ENCODE measurements at places on chromosomes 11 and 22.

DNA sequence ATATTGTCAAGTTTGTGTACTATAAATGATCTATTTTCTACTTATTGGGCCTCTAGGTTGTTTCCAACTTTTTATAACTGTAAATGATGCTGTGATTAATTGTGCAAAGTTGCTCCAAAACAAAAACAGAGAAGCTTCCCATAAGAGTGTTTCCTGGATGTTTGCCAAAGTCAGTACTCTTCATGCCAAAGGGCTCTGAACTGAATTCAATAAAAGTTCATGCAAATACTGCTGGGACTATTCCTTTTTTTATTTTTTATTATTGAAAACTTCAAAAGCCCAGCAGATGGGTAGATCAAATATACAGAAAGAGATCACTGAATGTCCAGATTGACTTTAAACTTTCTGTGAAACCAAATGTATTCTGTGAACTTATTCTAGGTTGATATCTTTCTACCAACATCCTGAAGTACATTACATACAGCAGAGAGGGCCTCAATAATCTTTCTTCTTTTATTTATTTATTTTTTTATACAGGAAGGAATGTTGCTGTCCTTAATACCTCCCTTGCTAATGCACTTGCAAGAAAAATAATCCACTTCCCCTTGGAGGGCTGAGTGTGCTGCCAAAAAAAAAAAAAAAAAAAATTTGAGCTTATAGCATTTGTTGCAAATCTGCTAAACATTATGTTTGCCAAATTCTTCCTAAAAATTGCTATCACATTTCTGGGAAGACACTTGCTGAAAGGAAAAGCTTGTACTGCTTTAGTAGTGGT lies 53.0 kb downstream of the CTSC start:
- DNase-seq = no peak

DNA sequence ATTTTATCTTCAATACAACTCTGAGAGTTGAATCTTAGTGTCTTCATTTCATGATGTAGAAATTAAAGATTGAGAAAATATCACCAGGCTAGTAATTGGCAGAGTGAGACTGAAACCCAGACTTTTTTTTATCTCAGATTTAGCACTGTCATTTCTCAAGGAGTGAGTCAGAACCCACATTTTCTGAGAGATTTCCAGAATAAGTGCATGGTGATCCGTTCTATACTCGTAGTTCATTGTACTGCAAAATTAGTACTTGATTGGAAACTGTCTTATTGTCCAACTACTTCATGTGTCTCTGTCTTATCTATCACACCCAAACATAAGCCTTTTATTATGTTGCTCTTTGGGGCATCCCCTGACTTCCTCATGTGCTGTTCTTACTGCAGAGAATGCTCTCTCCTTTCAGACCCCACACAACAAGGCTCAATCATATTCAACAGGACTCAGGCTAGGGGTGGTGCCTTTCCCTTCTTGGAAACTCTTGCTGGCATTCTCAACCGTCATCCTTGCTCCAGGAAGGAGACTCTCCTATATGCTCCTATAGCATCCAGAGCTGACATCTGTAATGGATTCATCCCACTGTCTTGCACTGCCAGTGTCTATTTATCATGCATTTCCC lies 76.7 kb upstream of the BLID start:
- no peak for DNase-seq

GRCh38 chr11:28961726-28962125 lies 853.5 kb downstream of the METTL15 start:
- no peak for DNase-seq

GRCh38 chr11:120226242-120226641 lies 13.7 kb upstream of the POU2F3 start:
- DNase-seq = no peak

- no peak for DNase-seq
Measured at GRCh38 chr11:132026746-132027145, 656.3 kb downstream of the NTM start.

- no peak for DNase-seq
Measured at GRCh38 chr22:35301372-35301874, 1.7 kb downstream of the TOM1 start.

DNA sequence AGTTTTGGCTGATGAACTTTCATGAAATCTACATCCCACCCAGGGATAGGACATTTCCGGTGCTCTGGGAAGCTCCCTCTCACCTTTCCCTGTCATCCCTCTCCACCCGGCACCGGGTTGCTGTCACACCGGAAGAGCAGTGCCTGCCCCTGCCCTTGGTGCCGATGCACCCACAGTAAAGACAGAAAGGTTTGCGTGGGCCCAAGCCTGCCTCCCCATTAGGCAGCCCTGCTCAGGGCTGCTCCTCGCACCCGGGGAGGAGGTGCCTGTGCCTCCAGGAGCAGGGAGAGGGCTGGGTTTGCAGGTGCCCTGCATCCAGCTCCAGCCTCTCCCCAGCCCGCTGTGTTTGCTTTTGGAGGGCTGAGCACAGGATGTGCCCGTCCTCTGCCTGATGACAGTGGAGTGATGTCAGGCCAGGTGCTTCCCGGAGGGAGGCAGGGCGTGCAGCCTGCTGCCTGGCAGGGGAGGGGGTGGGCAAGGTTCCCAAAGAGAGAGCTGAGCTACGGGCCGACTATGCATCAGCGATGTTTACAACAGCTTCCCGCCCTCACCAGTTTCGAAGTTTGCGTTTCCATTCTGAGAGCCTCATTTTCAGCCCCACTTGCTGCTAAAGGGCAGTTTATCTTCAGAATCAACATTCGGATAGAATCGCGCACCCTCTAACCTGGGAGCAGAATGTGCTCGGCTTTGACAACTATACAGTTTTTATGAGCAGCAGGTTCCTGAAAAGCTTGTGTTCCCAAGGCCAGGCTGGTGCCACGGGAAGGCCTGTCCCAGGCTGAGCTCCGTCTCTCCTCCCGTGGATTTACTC lies 83.2 kb upstream of the CLDN5 start:
- no peak for DNase-seq

GRCh38 chr22:19424186-19424500 lies 7.4 kb downstream of the HIRA start:
- DNase-seq = no peak

DNA sequence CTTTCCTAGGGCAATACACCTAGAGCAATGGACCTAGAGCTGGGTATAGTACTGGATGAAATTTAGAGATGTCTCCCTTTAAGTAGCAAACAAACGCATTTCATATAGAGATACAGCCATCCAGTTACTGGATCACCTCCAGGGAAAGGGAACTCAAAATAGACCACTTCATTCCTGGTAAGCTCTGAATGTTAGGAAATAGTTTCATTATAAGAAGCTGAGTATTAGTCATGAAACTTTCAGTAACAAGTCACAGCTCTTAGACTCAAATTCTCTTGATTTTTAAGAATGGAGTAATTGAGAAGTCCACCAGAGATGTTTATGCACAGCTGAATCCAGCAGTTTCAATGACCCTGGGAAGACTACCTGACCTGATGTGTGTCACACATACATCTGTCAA lies 221.9 kb downstream of the FAM76B start:
- DNase-seq = no peak

GRCh38 chr11:130980071-130980862 lies 64.0 kb upstream of the SNX19 start:
- DNase-seq = no peak

- no peak for DNase-seq
Measured at GRCh38 chr11:63549411-63549810, 12.8 kb downstream of the PLAAT4 start.

GRCh38 chr11:116467823-116468222 lies 305.0 kb downstream of the BUD13 start:
- DNase-seq = no peak

- DNase-seq = no peak
Measured at GRCh38 chr11:63532117-63532516, 4.5 kb upstream of the PLAAT4 start.

- DNase-seq = no peak
Measured at GRCh38 chr22:31104869-31105268, 2.5 kb downstream of the SELENOM start.

GRCh38 chr11:46896719-46897406 lies 21.5 kb downstream of the LRP4 start:
- no peak for DNase-seq

DNA sequence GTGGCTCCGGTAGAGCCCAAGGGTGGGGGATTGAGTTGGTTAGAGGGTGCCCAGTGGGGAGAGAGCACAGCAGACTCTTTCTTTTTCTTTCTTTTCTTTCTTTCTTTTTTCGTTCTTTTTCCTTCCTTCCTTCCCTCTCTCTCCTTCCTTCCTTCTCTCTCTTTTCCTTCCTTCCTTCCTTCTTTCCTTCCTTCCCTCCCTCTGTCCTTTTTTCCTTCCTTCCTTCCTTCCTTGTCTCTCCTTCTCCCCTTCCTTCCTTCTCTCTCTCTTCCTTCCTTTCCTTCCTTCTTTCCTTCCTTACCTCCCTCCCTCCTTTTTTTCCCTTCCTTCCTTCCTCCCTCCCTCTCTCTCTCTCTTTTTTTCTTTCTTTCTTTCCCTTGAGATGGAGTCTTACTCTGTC lies 4.8 kb upstream of the ALX4 start:
- DNase-seq = no peak

DNA sequence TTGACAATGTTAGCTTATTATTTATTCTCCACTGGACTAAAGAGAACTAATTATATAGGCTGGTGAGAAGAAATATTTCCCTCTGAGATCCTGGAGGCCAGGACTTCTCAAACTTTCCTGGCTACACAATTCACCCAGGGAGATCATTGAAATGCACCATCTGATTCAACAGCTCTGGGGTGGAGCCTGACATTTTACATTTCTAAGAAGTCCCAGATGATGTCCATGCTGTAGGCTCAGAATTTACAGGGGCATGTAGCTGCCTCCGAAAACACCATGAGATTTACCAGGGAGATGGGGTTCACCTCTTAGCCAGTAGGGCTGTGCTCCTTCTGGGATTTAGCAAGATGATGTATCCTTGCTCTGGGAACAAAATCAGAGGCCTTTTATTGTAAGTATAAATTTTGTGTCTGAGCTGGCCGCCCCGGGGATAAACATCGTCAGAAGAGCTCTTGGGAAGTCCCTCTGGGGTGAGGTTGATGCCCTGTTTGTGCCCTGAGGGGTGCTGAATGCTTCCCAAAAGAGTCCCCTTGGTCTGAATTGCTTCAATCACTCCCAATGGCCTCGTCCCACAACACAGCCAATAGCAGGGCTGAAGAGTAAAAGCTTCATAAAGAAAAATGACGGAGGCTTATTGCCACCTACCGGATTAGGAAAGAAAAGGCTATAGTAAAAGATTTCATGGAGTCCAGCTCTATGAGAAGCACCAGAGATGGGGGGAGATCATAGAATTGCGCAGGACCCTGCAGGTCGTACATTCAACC lies 33.4 kb upstream of the API5 start:
- DNase-seq = no peak

DNA sequence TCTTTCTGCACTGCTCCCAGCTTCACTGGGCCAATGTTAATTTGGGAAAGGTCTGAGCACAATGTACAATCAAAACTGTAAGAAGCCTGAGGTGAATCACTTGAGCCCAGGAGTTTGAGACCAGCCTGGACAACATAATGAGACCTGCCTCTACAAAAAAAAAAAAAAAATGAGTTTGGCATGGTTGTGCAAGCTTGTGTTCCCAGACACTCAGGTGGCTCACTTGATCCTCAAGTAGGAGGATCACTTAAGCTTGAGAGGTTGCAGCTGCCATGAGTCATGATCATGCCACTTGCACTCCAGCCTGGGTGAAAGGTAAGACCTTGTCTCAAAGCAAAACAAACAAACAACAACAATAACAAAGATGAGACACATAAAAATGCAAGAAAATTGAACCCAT lies 38.6 kb upstream of the SC5D start:
- no peak for DNase-seq

DNA sequence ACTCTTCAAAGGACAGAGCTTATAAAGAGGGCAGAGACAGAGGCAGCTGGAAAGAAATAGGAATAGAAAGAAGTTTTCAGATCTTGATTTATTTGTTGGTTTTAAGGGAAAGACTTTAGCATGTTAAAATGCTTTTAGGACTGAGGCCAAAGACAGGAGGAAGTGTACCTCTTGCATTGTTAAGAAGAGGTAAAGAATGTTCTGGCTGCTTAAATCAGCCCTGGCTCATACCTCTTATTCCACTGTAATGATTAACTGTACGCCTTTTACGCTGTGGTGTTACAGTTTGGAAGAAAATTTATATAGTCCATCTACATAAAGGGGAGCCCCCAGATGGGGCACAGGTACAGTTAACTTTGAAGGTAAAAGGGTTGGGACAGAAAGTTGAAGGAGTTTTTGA lies 10.1 kb upstream of the MPZL2 start:
- no peak for DNase-seq

DNA sequence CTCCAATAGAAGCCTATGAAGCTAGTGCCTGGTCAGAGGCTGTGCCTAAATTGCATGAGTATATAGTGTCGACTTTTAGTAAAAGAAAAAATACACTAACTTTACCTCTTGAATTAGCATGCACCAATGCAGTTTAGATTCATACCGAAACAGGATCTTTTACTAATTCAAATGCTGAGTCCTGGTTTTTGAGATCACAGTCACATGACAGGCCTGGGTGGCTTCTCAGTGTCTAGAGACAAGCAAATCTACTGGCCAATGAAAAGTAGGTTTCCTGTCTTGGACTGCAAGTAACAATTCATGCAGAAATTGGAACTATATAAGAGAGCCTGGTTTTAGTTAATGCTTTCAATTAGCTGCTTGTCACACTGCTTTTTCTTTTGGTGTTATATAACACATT lies 7.2 kb downstream of the ARHGEF12 start:
- DNase-seq = no peak

DNA sequence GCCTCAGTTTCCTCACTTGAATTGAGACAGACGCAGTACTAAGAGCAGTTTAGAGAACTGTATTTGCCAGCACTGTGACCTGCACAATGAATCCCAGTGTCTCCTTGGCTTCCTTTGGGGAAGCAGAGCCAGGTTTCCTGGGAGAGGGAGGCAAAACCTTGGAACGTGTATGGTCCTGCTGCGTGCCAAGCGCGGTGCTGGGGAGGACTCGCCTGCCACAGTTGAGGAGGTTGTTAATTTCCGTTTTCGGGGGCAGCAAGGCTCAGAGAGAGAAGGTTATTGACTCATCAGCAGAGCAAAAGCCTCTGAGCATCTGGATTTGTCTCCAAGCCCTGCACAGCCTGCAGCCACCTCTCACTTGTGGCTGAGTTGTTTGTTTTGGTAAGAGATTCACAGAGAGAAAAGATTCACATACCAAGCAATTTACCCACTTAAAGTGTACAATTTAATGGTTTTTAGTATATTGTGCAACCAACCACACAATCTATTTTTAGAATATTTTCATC lies 10.8 kb downstream of the SYT12 start:
- no peak for DNase-seq

- no peak for DNase-seq
Measured at GRCh38 chr22:29663180-29663821, 56.5 kb upstream of the CABP7 start.

DNA sequence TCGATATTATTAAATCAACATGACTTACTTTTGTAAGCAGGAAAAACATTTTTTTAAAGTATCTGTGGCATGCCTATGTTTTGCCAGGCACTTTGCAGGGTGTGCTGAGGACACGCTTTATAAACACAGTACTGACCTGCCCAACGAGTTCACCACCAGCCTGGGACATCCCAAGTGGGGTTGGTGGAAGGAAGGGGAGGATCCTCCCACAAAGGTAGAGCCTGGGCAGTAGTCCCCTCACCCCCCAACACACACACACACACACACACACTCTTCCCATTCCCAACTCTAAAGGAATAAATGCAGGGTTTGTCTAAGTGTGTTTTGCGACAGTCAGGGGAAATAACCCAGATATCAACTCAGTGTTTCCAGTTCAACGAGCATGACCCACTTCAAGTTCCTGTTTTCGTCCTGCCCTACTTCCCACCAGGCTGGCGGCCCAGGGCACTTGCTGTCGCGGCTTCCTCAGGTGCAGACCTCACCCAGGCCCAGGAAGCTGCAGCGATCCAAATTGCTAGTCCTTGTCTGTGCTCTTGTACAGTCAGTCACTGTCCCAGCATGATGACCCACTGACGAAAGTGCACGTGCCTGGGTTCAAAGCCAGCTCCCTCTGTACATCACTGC lies 3.1 kb downstream of the CERK start:
- peak; percentile 31 for DNase-seq
